Pancreas (tissue), 10 donors: ENCODE measurements at places on chromosomes 11 and 22. TPM values are rescaled to one million over a fixed set of nuclear protein-coding genes. Genes with fewer than 3 reads are reported as not detected.

GRCh38 chr11:68878022-68878421 lies 25.6 kb downstream of the MRPL21 start:
- DNase-seq, result no peak
- H3K4me3 ChIP-seq, result no peak overlapping the region
- no peaks in the 10 kb centered on the region for H3K4me1 ChIP-seq
- no peaks in the 10 kb centered on the region for H3K36me3 ChIP-seq

DNA sequence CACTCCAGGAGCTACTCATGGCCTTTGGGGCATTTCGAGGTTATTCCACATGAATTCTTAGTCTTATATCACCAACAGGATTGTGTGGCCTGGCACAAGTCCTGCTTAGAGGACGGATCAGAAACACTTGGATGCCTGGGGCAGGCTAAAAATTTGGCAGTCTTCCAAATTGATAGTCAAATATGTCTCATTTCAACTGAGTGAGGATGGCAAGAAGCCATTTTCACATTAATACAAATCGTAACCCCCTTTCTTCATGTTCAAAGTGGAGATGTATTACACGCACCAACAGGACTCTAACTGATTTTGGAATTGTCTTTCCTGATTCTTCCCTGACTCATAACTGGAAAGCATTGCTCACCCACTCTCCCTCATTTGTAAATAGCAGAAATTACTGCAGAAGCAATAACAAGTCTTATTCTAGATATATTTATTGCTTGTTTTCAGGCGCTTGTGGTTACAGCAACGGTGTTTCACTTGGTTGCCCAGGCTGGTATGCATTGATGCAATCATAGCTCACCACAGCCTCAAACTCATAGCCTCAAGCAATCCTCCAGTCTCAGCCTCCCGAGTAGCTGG lies 10.3 kb upstream of the CCDC86 start:
- no peak overlapping the region for H3K4me3 ChIP-seq
- H3K36me3 ChIP-seq, result no peaks in the 10 kb centered on the region
- DNase-seq, result no peak

Gene ADORA2A
- 0.91 TPM for total RNA-seq

- no peak for DNase-seq
- no peak overlapping the region for H3K4me3 ChIP-seq
- H3K4me1 ChIP-seq, result no peaks in the 10 kb centered on the region
- H3K27me3 ChIP-seq, result no peaks in the 10 kb centered on the region
- H3K36me3 ChIP-seq, result no peaks in the 10 kb centered on the region
These were observed 1.3 kb upstream of the INSC start for GRCh38 chr11:15113381-15113780.

Gene TEX54
- not detected for total RNA-seq

- no peak for DNase-seq
- no peaks in the 10 kb centered on the region for H3K27me3 ChIP-seq
- peaks cover 5% of the 10 kb centered on the region for H3K4me1 ChIP-seq
- H3K4me3 ChIP-seq, result no peak within 1 kb of the TSS
- H3K27ac ChIP-seq, result no peak within 1 kb of the TSS
- H3K36me3 ChIP-seq, result no peaks in the 10 kb centered on the region
These were observed at the start of gene CCDC89 for GRCh38 chr11:85685820-85686459. TSS of gene CCDC89 (minus strand) at chr11:85686195. CDS start at chr11:85686130, 65 bp downstream.

GRCh38 chr11:17366495-17366894 lies 14.9 kb downstream of the NCR3LG1 start:
- no peak overlapping the region for H3K4me3 ChIP-seq
- H3K27me3 ChIP-seq, result no peaks in the 10 kb centered on the region
- no peak for DNase-seq
- no peaks in the 10 kb centered on the region for H3K4me1 ChIP-seq
- H3K27ac ChIP-seq, result no peak overlapping the region

DNA sequence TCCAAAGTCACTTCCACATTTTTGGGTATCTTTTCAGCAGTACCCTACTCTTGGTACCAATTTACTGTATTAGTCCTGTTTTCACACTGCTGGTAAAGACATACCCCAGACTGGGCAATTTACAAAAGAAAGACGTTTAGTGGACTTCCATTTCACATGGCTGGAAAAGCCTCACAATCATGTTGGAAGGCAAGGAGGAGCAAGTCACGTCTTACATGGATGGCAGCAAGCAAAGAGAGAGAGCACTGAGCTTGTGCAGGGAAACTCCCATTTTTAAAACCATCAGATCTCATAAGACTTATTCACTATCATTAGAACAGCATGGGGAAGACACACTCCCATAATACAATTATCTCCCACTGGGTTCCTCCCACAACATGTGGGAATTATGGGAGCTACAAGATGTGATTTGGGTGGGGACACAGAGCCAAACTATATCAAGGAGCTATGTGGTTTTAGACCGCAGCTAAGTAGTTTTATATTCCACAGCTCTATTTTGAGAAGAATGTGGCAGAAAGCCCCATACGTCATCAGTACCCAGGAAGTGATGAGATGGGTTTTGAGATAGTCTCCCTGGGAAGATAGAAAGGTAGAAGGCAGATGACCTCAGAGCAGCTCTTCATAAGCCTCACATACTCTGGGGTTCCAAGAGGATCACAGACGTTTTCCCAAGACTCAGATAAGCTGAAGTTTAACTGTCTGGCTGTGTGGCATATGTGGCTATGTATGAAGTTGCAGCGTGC lies 96.3 kb downstream of the APIP start:
- H3K27ac ChIP-seq, result no peak overlapping the region
- DNase-seq, result no peak
- no peaks in the 10 kb centered on the region for H3K36me3 ChIP-seq
- H3K27me3 ChIP-seq, result no peaks in the 10 kb centered on the region
- no peak overlapping the region for H3K4me3 ChIP-seq

Gene OR52H1
- total RNA-seq, result 0.17 TPM

DNA sequence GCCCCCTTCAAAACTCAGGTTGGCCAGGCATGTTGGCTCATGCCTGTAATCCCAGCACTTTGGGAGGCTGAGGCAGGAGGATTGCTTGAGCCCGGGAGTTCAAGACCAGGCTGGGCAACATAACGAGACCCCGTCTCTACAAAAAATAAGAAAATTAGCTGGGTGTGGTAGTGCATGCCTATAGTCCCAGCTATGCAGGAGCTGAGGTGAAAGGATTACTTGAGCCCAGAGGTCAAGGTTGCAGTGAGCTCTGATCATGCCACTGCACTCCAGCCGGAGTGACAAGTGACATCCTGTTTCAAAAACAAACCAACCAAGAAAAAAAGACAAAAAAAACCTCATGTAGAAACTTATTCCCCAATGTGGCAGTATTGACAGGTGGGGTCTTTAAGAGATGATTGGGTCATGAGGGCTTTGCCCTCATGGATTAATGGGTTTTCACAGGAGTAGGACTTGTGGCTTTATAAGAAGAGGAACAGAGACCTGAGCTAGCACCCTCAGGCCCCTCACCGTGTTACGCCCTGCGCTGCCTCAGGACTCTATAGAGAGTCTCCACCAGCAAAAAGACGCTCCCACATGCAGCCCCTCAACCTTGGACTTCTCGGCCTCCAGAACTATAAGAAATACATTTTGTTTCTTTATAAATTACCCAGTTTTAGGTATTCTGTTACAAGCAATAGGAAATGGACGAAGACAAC lies 22.3 kb downstream of the LAYN start:
- no peak overlapping the region for H3K4me3 ChIP-seq
- DNase-seq, result no peak

DNA sequence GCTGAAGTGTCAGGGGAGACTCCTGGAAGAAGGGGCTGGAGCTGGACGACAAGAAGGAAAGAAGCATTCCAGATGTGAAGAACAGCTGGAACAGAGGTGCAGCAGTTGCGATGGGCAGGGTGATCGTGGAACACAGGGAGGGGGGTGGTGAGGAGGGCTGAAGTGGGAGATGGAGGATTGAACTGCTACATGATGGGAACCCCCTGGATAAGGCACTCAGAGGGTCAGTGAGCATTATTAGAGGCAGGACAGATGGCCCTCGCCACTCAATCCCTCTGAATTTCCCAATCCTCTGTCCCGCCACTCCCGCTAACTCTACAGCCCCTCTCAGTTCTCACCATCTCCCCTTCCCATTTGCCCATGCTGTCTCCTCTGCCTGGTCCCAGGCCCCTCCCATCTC lies 14.0 kb downstream of the SERPINH1 start:
- H3K36me3 ChIP-seq, result peaks cover 20% of the 10 kb centered on the region
- H3K4me3 ChIP-seq, result no peak overlapping the region
- H3K4me1 ChIP-seq, result no peaks in the 10 kb centered on the region
- no peaks in the 10 kb centered on the region for H3K27me3 ChIP-seq
- DNase-seq, result no peak

DNA sequence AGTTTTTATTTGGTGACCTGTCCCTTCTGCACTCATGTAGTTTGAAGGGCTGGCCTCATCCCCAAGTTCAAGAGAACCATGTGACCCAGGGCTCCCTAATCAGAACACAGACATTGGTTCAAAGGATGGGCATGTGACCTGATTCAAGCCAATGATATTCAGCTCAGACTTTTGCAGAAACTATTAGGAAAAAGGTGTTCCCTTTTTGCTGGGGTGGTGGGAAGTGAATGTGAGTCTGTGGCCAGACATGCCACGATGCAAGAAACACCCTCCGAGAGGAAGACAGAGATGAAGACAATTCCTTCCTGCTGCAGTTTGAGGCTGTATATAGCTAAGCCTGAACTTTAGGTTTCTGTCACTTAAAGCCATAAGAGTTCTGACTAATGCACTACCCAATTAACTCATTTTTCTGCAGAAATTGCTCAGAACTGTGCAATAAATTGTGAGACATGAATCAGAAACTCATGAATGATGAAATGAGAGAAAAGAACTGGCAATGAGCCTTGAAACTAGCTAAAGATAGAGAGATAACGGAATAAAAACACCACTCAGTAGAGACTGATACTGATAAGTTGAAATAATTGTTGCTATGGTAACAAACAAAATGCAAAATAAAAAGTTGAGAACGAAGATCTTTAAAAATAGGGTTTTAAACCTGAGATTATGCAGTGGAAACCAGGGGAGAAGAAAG lies 9.2 kb upstream of the MAPK1 start:
- no peak overlapping the region for H3K27ac ChIP-seq
- no peak overlapping the region for H3K4me3 ChIP-seq
- DNase-seq, result no peak
- no peaks in the 10 kb centered on the region for H3K36me3 ChIP-seq

DNA sequence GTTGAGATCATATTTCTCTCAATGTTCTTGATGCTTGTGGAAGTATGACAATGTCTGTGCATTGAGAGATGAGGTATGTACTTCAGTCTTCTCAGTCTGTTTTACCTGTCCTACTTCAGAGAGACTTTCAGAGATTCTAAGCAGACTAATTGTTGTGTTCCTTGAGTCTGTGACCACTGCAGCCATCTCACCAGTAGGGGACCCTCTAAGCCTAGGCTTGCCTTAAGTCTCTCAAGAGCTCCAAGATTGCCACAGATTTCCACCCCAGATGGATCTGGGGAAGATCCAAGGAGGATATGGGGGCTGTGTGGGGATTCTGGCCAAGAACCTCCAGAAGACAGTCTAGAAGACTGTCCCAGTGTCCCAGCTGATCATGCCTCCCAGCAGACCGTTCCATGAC lies 179.9 kb upstream of the PLET1 start:
- no peak overlapping the region for H3K27ac ChIP-seq
- H3K27me3 ChIP-seq, result no peaks in the 10 kb centered on the region
- H3K36me3 ChIP-seq, result no peaks in the 10 kb centered on the region
- no peak overlapping the region for H3K4me3 ChIP-seq
- H3K4me1 ChIP-seq, result no peaks in the 10 kb centered on the region

- H3K36me3 ChIP-seq, result no peaks in the 10 kb centered on the region
- H3K4me3 ChIP-seq, result no peak overlapping the region
- H3K27ac ChIP-seq, result no peak overlapping the region
- no peak for DNase-seq
- H3K4me1 ChIP-seq, result no peaks in the 10 kb centered on the region
- no peaks in the 10 kb centered on the region for H3K27me3 ChIP-seq
These were observed 92.3 kb upstream of the TEAD1 start for GRCh38 chr11:12581923-12582322.

DNA sequence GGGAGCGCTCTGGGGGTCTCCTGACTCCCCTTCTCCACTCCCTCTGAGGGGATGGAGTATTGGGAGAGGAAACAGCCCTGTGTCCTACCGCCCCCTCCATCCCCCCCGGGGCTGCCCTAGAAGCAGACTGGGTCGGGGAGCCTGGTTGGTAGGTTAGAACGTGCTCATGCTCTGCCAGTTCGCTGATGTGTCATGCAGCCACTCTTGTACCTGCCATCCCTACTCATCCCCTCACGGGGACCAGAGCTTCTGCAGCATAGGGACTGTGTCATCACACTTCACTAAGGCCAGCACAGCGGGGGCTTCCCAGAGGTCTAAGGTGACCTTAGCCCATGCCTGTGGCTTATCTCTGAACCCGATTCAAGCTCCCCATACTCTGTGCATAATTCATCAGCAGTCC lies 4.7 kb downstream of the KCNJ1 start:
- no peak overlapping the region for H3K4me3 ChIP-seq
- DNase-seq, result no peak
- H3K4me1 ChIP-seq, result peaks cover 15% of the 10 kb centered on the region

Gene IRAG1
- 5.7 TPM for total RNA-seq

Gene INCENP
- total RNA-seq, result 6.2 TPM

Gene UCP3
- total RNA-seq, result 0.84 TPM

Gene CEP126
- total RNA-seq, result 1.6 TPM

DNA sequence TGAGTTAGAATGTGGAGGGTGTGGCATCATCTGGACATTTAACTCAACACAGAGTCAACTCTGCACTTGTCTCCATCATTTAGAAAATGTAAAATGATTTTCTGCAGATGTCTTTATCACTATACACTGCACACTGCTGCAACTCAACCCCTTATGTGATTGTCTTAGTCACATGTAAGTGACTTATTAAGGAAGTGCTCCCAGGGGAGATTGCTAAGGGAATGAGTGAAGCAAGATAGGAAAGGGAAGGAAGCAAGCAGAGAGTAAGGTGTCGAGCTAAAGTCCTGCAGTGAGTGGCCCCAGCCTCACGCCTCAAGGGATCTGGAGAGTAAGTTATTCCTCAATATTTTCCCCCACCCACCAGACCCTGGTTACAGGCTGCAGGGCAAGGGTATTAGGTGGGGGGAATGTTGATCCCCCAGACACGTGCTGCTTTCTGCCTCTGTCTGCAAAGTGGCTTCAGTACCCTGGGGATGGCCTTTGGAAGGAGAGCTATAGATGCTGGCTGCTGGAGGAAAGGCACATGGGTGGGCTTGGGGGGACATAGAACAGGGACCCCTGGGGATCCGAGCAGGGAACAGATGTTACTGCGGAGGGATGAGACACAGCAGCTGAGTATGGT lies 7.2 kb upstream of the CBX6 start:
- peaks cover 22% of the 10 kb centered on the region for H3K4me1 ChIP-seq
- no peaks in the 10 kb centered on the region for H3K27me3 ChIP-seq
- no peaks in the 10 kb centered on the region for H3K36me3 ChIP-seq

DNA sequence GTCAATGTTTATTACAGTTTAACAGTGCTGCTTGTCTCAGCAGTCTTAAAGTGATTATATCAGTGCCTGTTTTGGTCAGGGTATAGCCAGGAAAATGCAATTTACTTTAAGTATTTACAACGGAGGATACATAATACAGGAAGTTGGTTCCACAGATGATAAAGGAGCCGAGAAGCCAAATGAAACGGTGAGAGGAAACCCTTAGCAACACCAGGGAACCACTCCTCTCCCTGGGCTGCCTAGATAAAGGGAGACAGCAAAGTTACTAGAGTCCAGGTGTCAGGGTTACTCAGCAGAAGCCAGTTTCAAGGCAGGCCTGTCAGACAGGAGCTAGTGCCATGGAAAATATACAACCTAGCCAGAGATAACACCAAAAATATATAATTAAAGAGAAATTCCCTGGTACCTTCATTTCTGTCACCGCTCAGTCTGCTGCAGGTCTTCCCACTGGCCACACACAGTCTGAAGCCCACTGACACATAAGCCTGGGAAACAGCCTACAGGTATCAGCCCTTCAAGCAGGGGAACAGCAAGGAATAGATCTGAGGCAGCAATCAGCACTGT lies 55.5 kb downstream of the FAM76B start:
- no peak overlapping the region for H3K27ac ChIP-seq
- no peak for DNase-seq
- no peaks in the 10 kb centered on the region for H3K4me1 ChIP-seq
- H3K4me3 ChIP-seq, result no peak overlapping the region
- no peaks in the 10 kb centered on the region for H3K36me3 ChIP-seq
